Fibroblast of skin of abdomen (primary cell): ENCODE measurements at places on chromosomes 5 and 9.

- DNase-seq, result no peak
Observed at GRCh38 chr5:8538821-8539220, 669.9 kb downstream of the MTRR start.

- no peak for DNase-seq
Observed at GRCh38 chr9:35766997-35767396, 12.9 kb upstream of the MSMP start.

GRCh38 chr9:92737611-92738299 is 26.9 kb downstream of the BICD2 start:
- no peak for DNase-seq

DNA sequence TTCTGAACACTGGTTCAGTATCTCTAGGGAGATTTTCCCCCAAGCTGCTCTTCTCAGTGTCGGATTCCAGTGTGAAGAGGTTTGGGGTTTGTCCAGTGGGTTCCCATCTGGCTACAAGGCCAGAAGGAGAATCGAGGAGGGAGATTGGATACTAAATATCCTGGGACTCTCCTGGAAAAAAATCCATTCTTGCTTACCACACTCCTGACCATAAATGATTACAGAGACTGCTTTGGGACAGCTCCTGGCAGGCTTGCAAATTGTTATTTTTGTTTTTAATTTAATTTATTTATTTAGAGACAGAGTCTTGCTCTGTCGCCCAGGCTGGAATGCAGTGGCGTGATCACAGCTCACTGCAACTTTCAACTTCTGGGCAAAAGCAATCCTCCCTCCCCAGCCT is 4.7 kb upstream of the SUSD1 start:
- DNase-seq, result no peak

GRCh38 chr9:107755246-107755645 is 265.7 kb upstream of the KLF4 start:
- DNase-seq, result peak; percentile 61

GRCh38 chr9:120913647-120914264 is 12.8 kb downstream of the TRAF1 start:
- DNase-seq, result no peak

GRCh38 chr5:122561209-122561608 is 213.7 kb upstream of the SNX2 start:
- no peak for DNase-seq

DNA sequence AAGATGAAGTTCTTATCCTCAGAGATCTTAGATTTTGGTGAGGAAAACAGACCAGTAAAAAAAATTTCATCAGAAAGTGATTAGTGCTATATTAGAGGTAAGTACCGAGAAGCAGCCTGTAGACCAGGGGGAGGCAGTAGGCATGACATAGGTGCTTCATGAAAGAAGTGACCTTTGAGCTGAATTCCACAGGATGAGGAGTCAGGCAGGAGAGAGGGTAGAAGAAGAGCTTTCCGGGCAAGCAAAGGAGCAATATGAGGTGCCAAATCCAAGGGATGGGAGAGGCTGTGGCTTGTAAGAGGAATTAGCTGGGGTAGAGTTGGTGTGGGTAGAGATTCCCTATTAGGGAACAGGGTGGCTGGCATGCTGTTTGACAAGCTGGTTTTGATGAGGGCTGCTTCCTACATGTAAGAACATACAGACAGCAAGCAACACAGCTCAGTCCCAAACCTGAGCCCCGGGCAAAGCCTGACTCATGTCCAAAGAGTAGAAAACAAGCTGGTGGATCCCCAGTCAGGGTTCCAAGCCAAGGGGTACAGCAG is 48.4 kb upstream of the PWWP2A start:
- DNase-seq, result no peak

- no peak for DNase-seq
Observed at GRCh38 chr9:28926306-28926705, 1353.0 kb upstream of the C9orf72 start.

DNA sequence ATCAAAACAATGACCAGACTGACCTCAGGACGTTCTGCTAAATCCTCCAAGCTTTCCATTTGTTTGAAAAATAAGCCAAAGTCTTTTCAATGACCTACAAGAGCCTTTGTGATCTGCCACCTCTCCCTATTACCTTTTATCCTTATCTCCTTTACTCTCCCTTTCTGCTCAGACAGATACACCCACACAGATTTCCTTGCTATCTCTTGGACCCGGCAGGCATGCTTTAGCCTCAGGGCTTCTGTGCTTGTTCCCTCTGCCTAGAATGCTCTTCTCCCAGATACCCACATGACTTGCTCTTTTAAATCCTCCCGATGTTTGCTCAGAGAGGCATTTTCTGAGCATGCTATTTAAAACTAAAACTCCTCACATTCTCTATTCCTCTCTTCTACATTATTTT is 8.9 kb upstream of the ELOVL7 start:
- DNase-seq, result no peak

GRCh38 chr5:2658447-2658846 is 93.0 kb downstream of the IRX2 start:
- DNase-seq, result peak; percentile 87

- DNase-seq, result no peak
Observed at GRCh38 chr5:179837076-179838011, 16.6 kb downstream of the SQSTM1 start.

DNA sequence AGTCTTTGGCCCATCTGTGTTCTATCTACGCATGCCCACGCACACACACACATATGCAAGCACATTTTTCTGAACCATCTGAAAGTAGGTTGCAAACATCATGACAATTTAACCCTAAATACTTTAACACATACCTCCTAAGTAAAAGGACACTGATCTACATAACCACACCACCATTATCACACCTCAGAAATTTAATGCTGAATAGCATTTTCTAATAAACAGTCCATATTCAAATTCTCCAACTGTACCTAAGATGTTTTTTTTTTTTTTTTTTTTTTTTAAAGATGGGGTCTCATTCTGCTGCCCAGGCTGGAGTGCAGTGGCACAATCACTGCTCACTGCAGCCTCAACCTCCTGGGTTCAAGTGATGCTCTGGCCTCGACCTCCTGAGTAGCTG is 35.5 kb downstream of the DDX31 start:
- DNase-seq, result no peak

DNA sequence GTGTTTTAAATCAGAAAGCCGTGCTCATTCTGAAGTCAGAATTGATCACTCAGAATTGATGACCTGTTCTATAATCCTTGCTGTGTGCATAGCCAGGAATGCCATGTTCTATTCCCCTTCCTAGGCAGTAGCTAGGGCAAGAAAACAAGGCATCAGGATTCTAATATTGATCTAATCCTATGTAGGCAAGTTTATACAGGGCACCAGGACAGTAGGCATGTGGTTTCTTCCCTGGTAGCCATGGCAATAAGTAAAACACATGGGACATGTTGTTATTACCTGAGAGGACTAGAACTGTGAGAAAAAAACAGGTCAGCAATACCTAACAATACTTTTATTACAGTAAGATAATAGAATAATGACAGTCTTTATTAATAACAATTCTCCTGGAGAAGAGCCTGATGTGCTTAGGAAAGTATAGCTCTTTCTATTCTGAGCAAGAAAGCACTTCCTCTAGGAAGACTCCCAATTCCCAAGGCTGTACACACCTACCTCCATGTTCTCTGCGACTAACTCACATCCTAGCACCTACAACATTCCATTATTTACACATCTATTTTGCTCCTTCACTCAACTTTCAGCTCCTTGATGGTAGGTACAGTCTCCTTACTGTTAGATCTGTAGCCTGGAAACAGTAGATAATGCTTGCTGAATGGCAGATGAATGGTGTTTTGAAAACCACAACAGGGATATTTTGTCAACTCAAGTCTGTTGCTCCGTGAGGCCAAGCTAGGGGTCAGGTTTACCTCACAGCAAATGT is 70.8 kb downstream of the STX17 start:
- no peak for DNase-seq

GRCh38 chr5:91188755-91189154 is 194.4 kb downstream of the ARRDC3 start:
- DNase-seq, result no peak

DNA sequence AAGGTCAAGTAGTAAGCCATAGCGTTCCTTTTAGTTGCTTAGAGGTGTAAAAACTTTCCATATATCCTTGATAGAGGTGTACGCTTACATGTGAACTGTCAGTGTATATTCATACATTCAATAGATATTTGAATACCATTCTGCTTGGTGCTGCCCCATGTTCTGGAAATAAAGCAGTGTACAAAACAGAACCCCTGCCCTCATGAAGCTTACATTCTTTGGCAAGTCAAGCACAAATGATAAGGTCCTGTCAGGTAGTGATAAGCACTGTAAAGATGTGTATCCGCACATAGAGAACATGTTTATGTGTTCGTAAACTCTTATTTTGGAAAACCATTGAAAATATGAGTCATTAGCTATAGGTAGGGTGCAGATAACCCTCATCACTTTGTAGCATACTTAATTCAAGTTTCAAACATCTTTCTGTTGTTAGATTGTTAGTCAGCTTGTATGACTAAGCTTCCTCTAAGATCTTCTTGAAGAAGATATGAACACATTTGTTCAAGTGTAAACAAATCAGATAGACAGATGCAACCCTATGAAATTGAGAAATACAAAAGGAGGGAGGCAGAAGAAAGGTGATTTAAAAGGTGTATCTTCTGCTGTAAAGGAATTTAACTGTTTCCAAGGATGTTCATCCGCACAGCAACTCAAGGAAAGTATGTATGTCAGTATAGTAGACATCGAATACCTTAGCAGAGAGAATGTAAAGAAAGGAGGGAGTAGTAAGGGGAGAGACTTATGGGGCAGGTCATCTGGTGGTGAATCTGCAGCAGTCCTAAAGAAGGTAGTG is 1.6 kb downstream of the GTF3C4 start:
- no peak for DNase-seq

DNA sequence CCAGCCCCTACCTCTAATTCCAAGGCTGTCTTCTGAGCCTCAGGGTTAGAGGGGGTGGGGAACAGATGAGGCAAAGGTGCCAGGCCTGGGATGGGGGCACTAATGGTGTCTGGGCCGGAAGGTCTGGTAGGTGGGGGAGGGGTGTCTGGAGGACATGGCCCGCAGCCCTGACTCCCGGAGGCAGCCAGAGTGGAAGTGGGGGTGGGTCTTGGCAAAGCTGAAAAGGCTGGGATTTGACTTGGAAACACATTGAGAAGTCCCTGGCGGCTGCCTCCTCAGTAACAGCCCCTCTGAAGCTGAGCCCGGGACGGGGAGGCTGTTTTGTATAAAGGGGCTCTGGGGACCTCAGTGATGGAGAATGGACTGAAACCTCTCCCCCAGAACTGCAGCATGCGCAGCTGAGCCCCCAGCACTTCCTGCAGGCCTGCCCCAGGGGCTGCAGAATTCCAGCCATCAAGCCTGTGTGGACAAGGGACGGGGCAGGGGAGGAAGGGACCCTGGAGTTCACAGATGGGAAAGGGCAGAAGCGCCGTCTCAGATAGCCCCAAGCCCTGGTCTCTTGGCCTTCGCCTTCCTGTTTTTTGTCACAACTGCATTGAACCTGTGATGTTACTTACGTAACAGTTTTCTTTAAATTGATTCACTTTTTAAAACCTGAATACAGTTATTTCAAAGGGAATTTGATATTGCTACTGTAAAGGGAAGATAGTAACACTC is 49.3 kb upstream of the SYNPO start:
- peak; percentile 48 for DNase-seq

DNA sequence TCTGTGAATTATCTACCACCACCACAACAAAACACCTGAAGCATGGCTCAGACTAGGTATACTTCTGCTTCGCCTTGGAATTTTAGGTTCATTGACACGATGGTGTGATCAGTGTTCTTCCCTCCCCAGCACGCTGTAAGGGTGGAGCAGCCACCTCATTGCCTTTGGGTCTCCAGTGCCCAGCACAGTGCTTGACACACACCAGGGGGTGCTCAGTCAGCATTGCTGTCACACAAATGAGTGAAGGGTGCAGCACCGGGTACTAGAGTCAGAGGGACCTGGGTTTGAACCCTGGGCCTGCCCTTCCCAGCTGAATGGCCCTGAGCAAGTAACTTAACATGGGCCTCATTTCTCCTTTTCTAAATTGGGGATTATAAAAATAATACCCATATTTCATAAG is 9.9 kb upstream of the ANGPTL2 start:
- no peak for DNase-seq

DNA sequence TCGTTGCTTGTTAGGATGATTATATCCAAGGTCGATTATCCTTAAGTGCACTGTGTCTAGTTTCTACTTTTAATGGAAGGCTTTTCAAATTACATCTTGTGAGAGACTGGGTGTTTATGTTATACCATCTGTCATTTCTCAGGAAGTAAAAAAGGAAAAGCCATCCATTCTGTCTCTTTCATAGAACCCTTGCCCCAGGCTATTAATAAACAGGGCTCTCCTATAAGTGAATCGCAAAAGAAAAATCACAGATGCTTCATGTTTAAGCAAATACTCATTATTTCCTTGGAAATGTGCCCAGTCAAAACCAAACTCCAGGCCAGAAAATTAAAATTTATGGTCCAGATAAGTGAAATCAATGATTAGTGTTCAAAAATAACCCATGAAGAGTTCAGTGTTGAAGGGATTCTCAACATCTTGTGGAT is 58.1 kb downstream of the STARD4 start:
- peak; percentile 65 for DNase-seq

DNA sequence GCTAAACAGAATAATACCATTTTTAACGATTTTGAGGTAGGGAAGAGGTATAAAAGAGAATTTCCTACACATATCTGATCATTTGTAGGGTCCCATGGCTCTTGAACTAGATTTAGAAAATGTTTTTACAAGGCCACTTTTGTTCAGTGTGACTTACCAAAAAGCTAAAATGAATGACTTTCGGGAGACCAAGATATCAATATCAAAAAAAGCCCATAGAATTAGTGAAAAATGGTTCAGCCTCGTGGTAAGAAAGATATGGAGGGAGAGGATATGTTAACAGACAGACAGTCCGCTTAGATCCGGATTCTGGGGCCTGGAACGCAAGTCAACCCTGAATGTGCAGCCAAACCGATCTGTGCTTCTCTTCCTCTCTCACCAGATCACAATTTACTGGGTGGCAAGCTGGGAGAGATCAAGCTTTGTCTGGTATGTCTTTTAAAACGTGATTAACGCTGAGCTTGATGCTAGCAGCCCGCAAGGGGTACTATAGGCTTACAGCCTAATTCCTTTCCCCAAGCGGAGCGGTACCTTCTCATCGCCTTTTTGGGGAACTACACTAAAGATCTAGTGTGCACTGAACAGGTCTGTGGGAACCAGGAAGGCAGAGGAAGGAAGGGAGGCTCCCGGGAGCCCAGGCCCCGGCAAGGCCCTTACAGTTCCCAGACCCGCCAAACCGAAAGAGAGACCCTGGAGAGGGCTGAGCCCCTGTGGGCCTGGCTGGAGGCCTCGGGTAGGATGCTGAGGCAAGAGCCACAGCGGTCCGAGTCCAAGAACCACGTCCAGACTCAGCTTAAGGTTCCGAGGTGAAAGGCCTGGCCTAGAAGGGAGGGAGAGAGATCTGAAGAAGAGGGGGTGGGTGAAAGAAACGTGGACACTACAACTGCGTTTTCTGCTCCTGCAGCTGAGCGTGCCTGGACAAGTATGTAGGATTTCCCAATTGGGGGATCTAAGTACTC is 2.9 kb downstream of the NR2F1-AS1 start:
- no peak for DNase-seq

DNA sequence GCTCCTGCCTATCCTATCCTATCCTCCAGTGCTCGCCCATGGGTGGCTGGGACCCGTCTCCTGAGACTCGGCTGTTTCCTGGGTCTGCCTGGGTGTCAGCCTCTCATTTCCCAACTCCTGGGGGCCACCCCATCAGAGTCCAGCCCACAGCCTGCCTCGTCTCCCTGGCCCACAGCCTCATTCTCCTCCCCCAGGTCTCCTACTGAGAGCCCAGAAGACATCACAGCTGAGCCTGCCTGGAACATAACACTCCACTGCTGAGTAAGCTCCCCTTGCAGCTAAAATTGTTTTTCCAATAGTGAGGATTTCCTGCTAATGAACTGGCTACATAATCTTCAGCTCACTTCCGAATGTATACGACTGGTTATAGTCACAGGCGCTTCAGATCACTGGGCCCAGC is 95.3 kb downstream of the TTLL11 start:
- DNase-seq, result peak; percentile 19
